ENCODE measurements at places on chromosomes 5 and 9. TPM values are rescaled to one million over a fixed set of nuclear protein-coding genes. Genes with fewer than 3 reads are reported as not detected.

The C5orf58 gene
- not detected for total RNA-seq

- DNase-seq = no peak
Observed at GRCh38 chr5:127409246-127409917, 108.1 kb upstream of the PRRC1 start.

DNA sequence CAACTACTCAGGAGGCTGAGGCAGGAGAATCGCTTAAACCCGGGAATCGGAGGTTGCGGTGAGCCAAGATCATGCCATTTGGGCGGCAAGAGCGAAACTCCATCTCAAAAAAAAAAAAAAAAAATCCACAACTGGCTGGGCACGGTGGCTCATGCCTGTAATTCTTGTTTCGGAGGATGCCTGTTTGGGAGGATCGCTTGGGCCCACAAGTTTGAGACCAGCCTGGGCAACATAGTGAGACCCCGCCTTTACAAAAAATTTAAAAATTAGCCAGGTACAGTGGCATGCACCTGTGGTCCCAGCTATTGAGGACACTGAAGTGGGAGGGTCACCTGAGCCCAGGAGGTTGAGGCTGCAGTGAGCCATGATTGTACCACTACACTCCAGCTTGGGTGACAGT lies 1.9 kb upstream of the EIF4EBP3 start:
- no peak for DNase-seq

DNA sequence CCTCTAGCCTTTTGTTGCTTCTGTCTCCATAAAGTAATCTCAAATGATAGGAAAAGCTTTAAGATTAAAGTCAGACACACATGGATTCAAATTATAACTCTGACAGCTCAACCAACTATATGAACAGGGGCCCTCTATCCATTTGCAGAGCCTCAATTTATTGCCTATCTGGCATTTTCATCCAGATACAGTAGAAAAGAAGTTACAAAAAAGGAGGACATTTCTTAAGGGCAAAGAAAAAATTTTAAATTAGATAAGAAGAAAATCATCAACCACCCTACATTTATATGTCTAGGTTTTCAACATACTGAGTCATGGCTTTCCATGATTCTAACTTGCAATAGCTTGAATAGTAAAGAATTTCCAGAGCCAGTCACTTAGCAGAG lies 567.2 kb downstream of the CAAP1 start:
- no peak for DNase-seq

GRCh38 chr5:169521366-169521983 lies 62.1 kb upstream of the SPDL1 start:
- DNase-seq = no peak

GRCh38 chr5:168916852-168917251 lies 337.7 kb upstream of the PANK3 start:
- no peak for DNase-seq

The ZNF658 gene
- total RNA-seq = 2.1 TPM

- DNase-seq = no peak
Observed at GRCh38 chr9:35937227-35937626, 20.7 kb downstream of the OR2S2 start.

The TNIP1 gene
- 351 TPM for total RNA-seq

The CACNA1B gene
- 0.05 TPM for total RNA-seq

The CDKN2B-AS1 gene
- 0.21 TPM for total RNA-seq

GRCh38 chr5:83562791-83563557 lies 91.4 kb downstream of the VCAN start:
- DNase-seq = no peak

DNA sequence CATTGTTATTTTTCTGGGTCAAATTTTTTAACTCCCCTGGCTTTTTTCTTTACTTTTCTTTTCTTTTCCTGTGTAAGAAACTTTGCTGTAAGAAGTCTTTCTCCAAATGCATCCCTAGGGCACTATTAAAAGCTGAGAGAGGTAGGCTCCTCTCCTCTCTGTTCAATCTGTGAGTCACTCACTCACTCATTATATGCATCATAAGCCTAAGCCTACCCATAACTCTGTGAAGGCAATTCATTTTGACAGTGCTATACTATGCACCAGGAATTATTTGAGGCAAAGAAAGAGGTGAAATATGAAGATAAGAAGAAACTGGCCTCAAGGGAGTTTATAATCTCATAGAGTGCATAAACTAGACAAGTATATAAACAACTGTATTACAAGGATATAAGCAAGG lies 67.9 kb upstream of the PRR16 start:
- no peak for DNase-seq

DNA sequence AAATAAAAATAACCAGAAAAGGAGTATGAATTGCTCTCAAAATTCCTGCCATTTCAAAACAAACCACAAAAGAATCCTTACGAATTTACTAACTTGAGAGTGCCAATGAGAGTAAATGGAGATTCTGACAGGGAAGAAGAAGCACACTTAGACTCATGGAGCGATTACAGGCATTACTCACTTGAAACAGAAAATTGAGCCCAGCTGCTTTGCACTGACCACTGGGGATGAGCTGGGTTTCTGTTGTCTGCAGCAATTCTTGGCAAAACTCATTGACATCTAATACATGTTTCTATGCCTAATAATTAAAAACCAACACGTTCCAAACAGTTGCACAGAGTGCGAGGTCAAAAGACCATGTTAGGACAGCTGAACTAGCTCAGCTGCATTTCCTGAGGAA lies 731.6 kb downstream of the DNAH5 start:
- DNase-seq = no peak

DNA sequence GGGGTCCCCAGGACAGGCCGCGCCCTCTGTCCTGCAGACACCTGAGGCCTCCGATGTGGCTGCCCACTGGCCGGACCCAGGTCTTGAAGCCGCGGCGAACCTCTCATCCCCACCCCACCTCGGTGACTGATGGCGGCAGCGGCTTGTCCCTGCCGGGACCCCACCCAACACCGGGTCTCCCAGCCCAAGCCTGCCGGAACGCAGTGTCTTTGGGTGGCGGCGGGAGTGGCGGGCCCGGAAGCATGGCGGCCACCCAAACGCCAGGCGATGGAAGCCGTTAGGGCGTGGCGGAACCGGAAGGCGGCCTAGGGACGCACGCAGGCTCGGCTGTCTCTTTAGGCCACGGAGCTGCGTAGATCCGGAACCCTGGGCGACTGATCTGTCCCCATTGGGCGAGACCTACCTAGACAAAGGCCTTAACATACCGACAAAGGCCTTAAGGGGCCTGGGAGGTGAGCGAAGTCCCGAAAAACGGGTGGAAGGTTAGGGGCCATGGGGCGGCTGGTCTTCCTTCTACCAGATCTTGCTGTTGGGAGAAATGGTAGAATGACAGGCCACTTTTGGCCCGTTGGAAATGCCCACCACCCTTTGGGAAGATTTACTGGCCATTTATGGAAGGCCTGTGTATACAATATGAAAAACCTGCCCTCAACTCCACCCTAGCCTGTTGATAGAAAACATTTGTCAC lies 94.6 kb upstream of the SMC2 start:
- DNase-seq = no peak

The CDKN2AIPNL gene
- 42.0 TPM for total RNA-seq

The CCDC180 gene
- 1.3 TPM for total RNA-seq

DNA sequence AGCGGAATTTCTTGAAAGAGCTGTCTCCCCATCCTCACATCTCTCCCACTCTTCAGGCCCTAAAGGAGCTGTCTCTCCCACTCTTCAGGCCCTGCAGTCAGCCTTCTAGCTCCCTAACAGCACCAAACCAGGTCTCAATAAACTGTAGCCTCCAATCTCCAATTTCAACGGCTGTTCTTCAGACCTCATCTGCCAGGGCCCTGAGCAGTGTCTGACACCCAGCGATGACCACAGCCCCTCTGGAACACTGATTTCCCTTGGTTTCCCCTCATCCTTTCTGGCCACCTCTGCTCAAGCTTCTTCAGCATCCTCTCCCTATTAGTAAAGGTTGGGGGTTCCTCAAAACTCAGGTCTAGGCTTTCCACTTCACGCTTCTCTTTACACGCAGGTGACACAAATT lies 1.6 kb upstream of the P4HA2 start:
- DNase-seq = no peak

DNA sequence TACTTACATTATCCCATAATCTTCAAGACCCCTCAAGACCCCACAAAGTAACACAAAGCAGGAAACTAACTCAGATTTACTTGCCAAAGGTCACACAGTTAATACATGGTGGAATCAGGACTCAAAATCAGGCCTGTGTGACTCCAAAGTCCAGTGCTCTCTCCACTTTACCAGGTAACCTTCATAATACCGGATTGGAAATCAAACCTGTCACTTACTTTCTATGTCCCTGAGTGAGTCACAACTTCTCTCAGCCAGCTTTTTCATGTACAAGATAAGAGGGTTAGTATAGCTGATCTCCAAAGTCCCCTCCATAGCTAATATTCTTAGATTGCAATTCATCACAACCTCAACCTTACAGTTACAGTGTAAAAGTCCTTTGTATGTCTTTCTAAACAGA lies 17.1 kb downstream of the STRBP start:
- no peak for DNase-seq

- no peak for DNase-seq
Observed at GRCh38 chr9:75491533-75491932, 398.9 kb upstream of the PCSK5 start.

The PKD2L2 gene
- total RNA-seq = not detected

DNA sequence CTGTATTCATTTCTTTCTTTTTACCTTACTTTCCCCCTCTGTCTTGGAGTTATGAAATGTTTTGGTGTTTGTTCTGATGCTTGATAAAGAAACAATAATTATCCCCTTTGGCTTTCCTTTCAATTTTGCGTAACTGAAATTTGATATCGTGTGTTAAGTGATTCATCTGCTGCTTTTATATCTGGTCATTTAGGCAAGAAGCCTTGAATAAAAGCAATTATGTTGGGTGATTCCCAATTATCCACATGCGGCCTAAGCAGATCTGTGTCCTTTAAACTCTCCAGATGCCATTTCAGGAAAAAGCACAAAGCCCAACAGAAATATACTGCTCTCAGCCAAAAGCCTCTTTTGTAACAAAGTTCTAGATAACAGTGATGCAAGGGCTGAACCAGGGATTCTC lies 92.8 kb downstream of the TAF11L14 start:
- DNase-seq = no peak

GRCh38 chr9:87834357-87834756 lies 48.3 kb upstream of the SPATA31E1 start:
- peak; percentile 27 for DNase-seq

The ABCA2 gene
- total RNA-seq = 20.4 TPM

GRCh38 chr9:78453450-78453849 lies 156.5 kb downstream of the PSAT1 start:
- no peak for DNase-seq

DNA sequence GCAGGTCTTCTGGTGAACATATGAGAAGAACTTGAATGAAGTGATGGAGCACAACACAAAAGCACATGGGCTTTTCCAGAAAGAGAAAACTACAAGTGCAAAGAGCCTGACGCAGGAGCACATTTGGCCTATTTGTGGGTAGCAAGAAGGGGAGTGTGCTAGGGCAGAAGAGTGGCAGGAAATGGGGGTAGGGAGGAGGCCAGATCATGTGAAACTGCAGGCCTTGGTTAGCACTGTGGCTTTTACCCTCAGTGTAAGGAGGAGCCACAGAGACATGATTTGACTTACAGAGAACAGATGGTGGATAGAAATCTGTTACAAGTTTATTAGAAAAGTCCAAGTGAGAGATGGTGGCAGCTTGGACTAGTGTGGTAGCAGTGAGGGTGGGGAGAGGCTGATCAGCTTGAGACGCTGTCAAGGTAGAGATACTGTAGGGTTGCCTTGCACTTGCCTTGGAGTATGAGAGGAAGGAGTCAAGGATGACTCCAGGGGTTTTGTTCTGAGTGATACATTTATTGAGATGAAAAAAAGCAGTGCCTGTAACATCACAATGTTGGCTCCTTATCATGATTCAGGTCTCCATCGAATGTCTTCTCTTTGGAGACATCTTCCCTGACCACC lies 126.7 kb downstream of the PPP2R2B start:
- peak; percentile 68 for DNase-seq

DNA sequence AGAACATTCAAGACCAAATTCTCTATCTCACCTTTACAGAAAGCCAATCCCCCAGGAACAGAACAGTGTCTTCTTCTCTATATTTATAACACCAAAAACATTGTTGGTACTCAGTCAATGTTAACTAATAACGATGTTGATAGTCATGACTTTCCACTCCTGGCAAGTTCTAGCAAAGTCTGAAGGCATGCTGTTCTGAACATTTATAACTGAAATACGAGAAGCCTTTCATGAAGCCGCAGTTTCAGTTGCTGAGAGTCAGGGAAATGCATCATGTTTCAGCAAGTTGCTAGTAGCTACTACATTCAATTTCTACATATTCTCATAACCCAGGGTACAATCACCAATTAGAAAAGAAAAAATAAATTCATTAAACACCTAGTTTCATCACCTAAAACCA lies 301.4 kb downstream of the PDE4D start:
- DNase-seq = peak; percentile 7

The MLLT3 gene
- 42.5 TPM for total RNA-seq

DNA sequence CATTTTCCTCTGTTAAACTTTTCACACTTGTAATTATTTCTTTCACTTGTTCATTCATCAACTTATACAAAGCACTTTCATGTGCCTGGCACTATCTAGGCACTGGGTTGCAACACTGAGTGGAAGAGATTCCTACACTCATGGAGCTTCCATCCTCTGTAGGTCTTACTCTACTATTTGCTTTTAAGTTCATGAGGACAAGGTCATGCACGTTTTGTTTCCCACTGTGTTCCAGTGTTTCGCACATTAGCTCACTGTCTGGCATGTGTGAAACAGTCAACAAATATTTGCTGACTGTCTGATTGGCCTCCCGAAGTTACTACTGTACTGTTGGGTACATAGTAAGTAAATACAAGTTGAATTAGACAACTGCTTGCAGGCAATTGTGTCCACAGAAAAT lies 87.9 kb upstream of the IFNK start:
- no peak for DNase-seq

The FAM151B gene
- total RNA-seq = 0.63 TPM

DNA sequence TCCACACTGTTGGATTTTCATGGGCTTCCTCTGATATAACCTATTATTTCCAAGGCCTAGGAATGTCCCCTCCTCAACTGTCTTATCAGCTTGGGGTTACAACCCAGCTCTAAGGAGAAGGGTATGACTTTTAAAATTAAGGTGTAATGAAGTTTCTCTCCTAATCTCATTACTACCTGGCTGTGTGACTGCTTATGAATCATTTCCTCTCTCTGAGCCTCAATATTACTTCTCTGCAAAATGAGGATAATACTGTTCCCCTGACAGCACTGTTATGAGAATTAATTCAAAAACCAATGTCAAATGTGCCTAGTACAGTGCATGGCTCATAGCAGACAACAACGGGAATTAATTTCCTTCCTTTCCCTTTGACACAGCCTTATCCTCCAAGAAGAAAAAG lies 118.9 kb downstream of the NR6A1 start:
- DNase-seq = no peak

DNA sequence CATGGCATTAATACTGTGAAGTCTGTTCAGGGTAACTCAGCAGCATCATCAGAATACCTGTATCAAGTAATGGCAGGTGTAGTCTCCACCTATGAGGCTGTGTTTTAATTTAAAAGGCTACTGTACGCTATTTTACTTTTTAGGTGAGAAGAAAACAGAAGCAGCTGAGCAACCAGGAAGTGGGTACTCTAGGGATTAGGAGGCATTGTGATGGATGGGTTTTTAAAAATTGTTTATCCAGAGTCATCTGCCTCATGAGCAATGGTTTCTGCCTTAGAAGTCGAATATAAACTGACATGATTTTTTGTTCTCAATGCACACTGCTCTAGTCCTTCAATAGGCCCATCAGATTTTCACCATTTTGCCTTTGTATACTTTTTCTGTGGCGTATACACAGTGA lies 42.6 kb downstream of the PSIP1 start:
- no peak for DNase-seq

GRCh38 chr9:16367605-16368231 lies 502.8 kb downstream of the BNC2 start:
- no peak for DNase-seq

Measured in activated CD4-positive, alpha-beta T cell treated with anti-CD3 and anti-CD28 coated beads for 36 hours (primary cell).